ENCODE measurements at places on chromosomes 16 and 17.

- no peak for DNase-seq
These were observed 59.3 kb downstream of the ASIC2 start for GRCh38 chr17:33233811-33234177.

GRCh38 chr16:57677622-57678369 is 9.7 kb downstream of the ADGRG3 start:
- no peak for DNase-seq

DNA sequence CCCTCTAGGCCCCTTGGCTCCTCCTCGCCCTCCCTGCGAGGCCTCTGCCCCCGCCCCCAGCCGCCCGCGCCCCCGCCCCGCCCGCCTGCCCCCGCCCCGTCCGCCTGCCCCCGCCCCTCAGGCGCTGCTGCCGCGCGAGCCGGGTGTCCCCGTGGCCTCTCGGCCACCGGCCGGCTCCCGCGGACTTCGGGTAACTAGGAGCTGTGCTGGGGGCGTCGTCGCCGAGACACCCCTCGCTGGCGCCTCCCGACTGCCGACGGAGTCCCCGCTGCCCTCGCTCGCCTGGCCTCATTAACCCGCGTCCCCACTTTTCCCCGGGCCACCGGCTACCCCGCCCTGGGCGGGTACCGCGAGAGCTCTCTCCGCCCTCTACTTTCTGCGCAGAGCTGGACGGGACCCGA is at the start of gene TLCD1:
TSS of gene TLCD1 (minus strand) at position 8 of the 401 bp plus-strand sequence. CDS start 136 bp downstream, outside the sequence.
- peak; percentile 41 for DNase-seq

DNA sequence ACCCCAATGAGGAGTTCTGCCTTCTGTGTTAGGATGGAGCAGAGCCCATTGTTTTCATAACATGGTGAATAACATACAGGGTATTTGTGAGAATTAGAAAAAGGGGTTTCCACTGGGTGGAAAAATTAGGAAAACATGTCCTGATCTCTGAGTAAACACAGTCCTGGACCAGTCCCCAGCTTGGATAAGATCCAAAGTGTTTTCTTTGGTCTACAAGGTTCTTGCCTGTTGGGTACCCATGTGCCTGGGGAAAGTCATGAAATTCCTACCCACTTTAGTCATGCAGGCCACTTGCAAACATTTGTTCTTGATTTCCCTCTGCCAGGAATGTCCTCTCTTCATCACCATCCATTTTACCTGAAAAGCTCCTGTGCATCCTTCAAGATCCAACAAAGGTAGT is 164.8 kb upstream of the DYNLRB2 start:
- DNase-seq = no peak

GRCh38 chr17:13209081-13209480 is 191.3 kb upstream of the ELAC2 start:
- DNase-seq = no peak

GRCh38 chr16:28313587-28313986 is 21.3 kb downstream of the SBK1 start:
- DNase-seq = no peak

DNA sequence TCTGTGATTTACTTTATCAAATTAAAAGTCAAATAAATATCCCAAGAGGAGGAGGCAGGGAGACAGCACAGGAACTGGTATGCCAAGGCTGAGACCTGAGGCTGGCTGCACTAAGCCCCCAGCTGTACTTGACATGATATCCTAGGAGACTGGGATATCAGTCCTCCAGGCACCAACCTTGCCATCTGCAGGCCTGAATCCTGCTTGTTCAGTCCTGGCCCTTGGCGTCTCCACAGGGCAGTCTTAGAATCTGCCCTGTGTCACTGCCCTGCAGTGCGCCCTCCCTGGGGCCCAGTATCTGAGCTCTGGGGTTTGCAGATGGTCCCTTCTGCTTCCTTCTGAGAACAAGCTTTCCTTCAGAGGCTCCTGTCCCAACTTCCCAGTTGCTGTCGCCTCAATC is 75.9 kb downstream of the HS3ST3A1 start:
- no peak for DNase-seq

- DNase-seq = no peak
These were observed 67.1 kb downstream of the MSI2 start for GRCh38 chr17:57323391-57323790.

- peak; percentile 82 for DNase-seq
These were observed 31.4 kb upstream of the CDC42EP4 start for GRCh38 chr17:73343168-73343634.

DNA sequence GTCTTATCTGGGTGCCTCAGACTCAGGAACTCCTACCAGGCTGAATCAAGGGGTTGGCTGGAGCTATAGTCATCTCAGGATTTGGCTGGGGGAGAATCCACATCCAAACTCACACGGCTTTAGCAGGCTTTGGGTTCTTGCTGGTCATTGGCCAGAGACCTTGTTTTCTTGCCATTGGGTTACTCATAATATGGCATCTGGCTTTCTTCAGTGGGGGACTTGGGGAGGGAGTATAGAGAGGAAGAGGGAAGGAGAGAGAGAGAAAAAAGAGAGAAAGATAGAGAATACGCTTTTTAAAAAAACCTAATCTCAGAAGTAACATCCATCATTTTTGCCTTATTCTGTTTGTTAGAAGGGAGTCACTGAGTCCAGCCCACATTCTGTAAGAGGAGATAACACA is 191.5 kb upstream of the SHISA6 start:
- DNase-seq = no peak

DNA sequence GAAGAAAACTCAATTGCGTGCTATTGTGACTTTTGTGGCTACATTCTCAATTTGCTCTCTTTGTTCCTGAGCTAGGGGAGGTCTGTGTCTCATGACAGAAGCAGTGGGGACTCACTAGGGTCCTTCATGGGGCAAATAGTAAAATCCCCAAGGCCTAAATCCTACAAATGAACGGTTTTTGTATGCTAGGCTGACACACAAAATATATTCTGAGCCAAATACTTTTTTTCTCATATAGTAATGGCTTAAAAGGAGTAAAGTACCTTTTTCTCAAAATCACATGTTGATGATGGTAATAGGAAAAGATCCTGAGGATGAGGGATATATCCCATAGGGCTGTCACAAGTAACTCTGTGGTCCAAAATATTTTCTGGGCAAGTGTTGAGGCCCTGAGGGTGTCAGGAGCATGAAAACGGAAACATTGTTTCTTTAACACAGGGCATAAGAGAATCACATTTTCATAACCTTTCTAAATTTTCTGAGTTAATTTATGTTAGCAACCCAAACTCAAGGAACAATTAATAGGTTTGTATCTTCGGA is 77.5 kb upstream of the CNTNAP4 start:
- DNase-seq = no peak

DNA sequence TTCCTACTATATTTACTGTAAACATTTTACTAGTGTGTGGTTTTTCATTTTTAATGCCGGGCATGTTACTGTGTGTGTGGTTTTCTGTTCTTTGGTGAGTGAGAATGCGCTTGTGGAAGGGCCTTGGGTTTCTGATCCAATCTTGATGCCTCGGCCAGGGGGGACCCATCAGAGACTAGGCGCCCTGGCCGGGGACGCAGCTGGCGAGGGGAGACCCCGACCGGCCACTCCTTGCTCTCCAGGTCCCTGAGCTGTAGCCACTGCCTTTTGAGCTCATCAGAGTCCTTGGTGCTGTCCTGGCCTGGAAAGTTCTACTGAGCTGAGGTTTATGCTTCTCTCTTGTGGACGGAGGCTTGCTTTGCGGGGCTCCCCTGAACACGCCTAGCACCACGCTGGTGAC is 37.5 kb downstream of the KIAA0513 start:
- no peak for DNase-seq

GRCh38 chr16:30491744-30492308 is 19.3 kb downstream of the ITGAL start:
- DNase-seq = no peak

GRCh38 chr17:27376637-27377547 is 79.4 kb upstream of the KSR1 start:
- DNase-seq = no peak

DNA sequence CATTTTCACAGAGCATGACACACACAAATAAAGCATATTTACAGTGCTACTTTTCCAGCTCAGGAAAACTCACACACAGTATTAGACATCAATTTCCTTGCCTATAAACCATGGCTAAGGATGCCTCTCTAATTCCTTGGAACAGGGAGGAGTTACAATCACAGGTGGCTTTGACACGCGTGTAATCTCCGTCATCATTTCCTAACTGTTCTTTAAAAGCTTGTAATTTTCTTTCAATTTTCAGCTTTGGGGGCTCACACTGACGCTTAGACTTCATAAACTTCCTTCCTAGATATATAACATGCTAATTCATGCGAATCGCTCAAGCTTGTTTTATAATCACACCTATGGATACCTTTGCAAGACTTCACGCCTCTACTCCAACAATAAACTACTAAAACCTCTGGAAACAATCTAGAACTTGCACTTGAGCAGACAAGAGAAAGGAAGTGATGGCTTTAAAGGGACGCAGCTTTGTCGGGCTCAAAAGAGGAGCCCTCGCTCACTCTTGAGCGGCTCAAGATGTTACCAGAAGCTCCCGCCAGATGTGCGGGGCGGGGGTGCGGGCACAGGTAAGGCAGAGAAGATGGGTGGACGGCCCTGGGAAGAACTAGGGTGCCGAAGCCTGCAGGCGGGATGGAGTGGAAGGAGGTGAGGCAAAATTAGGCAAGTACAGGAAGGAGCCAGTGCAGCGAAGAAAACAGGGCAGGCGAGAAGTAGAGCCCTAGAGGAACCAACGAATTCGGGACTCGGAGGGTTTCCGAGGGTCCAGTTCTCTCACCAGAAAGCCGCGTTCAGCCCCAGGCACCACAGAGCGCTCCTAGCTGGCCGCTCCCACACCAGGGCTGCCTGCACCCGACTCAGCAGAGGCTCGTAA is 631 bp downstream of the RETREG3 start:
- no peak for DNase-seq

- DNase-seq = no peak
These were observed 7.1 kb downstream of the NKIRAS2 start for GRCh38 chr17:42026857-42027589.

GRCh38 chr17:82861393-82861775 is 21.6 kb upstream of the ZNF750 start:
- no peak for DNase-seq

- DNase-seq = no peak
These were observed 46.3 kb downstream of the CYB5D2 start for GRCh38 chr17:4189280-4189679.

DNA sequence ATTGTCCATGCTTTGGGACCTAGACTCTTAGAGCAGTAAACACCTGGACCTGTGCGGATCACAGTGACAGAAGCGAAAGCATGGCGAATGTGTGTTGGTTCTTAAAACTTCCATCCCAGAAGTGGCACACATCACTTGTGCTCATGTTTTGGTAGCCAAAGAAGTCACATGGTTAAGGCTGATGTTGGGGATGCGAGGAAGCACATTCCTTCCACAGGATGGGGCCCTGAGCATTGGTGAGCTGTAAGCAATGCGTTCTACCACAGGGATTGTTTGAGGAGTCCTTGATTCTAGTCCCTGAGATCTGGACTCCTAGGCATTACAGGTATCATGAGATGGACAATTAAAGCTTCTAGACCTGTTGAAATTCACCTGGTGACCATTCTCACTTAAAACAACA is 375.9 kb downstream of the UTP18 start:
- DNase-seq = no peak

DNA sequence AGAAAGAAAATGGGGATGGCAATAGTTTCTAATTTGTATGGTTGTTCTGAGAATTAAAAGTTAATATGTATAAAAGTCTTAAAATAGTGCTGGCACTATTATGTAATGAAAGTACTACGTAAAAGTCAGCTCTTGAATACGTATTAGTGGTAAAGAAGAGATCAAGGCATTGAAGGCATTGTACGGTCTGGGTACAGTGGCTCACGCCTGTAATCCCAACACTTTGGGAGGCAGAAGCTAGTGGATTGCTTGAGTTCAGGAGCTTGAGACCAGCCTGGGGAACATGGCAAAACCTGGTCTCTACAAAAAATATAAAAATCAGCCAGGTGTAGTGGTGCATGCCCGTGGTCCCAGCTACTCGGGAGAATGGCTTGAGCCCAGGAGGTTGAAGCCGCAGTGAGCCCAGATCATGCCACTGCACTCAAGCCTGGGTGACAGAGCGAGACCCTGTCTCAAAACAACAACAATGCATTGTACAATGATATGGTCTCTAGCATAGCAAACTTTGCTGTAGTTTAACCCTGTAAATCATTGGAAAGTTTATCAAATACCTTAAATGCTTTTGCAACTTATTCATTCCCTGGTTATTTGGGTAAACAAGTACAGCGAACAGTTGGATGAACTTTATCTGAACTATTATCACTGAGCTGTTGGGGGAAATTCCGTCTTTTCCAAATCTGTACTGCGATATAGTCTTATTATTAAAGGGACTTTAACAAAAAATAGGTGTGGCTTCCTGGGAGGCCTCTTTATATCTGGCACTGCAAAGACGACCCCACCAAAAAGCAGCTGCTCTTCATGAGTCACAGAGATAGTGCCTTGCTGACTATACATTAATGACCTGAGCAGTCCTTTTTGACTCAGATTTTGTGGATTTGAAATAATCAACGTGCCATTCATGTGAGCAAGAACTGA is 73.6 kb downstream of the GPRC5B start:
- no peak for DNase-seq

DNA sequence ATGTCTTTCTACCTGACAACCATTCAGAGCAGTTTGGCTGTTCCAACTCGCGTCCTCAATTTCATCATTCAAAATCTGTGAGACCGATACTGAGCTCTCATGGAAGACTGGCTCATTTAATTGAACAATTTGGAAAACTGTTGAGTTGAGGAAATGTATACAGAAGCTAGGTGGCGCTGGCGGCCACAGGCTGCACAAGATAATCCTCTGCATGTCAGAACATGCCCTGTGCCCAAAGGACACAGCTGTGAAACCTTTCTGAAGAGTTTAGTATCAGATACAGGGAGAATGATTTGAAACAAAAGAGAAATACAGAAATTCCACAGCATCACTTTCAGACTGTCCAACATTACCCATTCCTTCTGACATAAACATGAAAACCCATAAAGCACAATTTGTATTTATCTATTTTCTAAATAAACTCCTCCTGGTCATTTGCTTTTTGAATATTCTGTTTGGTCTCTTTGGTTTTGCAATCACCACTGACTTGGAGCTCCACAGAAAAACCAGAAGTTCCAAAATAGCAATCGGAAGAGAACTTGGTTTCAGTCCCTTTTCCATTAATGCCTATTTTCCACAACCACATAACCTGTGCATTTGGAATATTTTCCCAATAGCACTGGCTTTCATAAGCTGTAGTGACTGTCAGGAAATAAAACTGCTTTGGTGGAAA is 192.8 kb downstream of the MAP2K6 start:
- peak; percentile 2 for DNase-seq

- DNase-seq = peak; percentile 27
These were observed 99.2 kb upstream of the ZNF750 start for GRCh38 chr17:82938873-82939620.

DNA sequence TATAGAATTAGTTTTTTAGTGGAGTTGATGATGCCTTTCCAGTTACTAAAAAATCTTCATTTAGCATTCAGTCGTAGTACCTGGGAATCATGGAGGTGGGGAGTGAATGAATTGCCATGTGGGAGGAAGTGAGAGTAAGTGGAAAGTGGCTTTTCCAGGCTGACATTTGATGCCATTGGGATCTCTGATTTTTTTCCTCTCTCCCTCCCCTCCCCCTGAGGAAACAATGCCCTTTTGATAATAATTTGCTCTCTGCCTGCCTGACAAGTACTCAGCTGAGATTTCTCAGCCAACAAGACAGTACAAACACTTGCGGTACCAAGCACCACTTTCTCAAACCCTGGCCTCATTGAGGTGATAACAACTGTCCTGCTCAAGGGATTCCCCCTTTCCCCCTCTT is 2.2 kb downstream of the UBE2Z start:
- DNase-seq = peak; percentile 10

GRCh38 chr16:84650062-84650991 is 2.0 kb downstream of the KLHL36 start:
- no peak for DNase-seq

GRCh38 chr16:60271025-60271771 is 1537.1 kb upstream of the GOT2 start:
- DNase-seq = no peak

- DNase-seq = no peak
These were observed 13.0 kb upstream of the GSE1 start for GRCh38 chr16:85600078-85600477.
